ENCODE measurements at places on chromosomes 6 and 20. TPM values are rescaled to one million over a fixed set of nuclear protein-coding genes. Genes with fewer than 3 reads are reported as not detected.

Gene SAMD5
- not detected for polyA plus RNA-seq

GRCh38 chr20:35517125-35517524 lies 12.3 kb downstream of the C20orf173 start:
- no peak for DNase-seq
- no peaks in the 10 kb centered on the region for H3K4me1 ChIP-seq
- H3K27me3 ChIP-seq = no peaks in the 10 kb centered on the region
- no peaks in the 10 kb centered on the region for H3K36me3 ChIP-seq
- no peak overlapping the region for H3K4me3 ChIP-seq
- no peak overlapping the region for H3K27ac ChIP-seq

Gene IL17F
- polyA plus RNA-seq = 0.21 TPM

Gene MUC22
- not detected for polyA plus RNA-seq

GRCh38 chr20:401682-402495 lies 6.2 kb upstream of the RBCK1 start:
- no peak overlapping the region for H3K4me3 ChIP-seq
- no peaks in the 10 kb centered on the region for H3K27me3 ChIP-seq
- peaks cover 18% of the 10 kb centered on the region for H3K4me1 ChIP-seq
- H3K27ac ChIP-seq = no peak overlapping the region
- peaks cover 14% of the 10 kb centered on the region for H3K36me3 ChIP-seq

- no peaks in the 10 kb centered on the region for H3K27me3 ChIP-seq
- DNase-seq = no peak
- H3K36me3 ChIP-seq = no peaks in the 10 kb centered on the region
Observed at GRCh38 chr20:7199861-7200260, 432.4 kb downstream of the BMP2 start.

DNA sequence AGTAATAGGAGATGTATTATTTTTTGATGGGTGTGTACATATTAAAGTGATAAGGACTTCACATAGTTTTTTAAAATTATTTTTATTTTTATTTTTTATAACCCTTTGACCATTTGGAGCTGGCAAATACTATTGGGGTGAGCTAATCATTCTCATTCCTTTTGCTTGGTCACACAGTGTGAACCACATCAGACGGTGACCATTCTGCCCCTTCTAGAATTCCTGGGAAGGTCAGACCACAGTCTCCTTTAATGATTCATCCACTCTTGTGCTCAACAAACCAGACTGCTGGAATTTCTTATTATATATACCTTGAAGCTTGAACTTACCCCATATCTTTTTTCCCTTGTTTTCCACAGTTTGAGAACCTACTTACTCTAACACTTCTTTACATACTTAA lies 23.9 kb upstream of the PRL start:
- H3K27me3 ChIP-seq = no peaks in the 10 kb centered on the region
- H3K27ac ChIP-seq = no peak overlapping the region
- no peaks in the 10 kb centered on the region for H3K4me1 ChIP-seq
- no peak for DNase-seq
- no peak overlapping the region for H3K4me3 ChIP-seq

Gene ZC2HC1B
- not detected for polyA plus RNA-seq

GRCh38 chr6:159582736-159583135 lies 110.3 kb downstream of the SOD2 start:
- no peak overlapping the region for H3K27ac ChIP-seq
- no peak overlapping the region for H3K4me3 ChIP-seq
- peaks cover 14% of the 10 kb centered on the region for H3K36me3 ChIP-seq
- peaks cover 31% of the 10 kb centered on the region for H3K27me3 ChIP-seq
- no peaks in the 10 kb centered on the region for H3K4me1 ChIP-seq

DNA sequence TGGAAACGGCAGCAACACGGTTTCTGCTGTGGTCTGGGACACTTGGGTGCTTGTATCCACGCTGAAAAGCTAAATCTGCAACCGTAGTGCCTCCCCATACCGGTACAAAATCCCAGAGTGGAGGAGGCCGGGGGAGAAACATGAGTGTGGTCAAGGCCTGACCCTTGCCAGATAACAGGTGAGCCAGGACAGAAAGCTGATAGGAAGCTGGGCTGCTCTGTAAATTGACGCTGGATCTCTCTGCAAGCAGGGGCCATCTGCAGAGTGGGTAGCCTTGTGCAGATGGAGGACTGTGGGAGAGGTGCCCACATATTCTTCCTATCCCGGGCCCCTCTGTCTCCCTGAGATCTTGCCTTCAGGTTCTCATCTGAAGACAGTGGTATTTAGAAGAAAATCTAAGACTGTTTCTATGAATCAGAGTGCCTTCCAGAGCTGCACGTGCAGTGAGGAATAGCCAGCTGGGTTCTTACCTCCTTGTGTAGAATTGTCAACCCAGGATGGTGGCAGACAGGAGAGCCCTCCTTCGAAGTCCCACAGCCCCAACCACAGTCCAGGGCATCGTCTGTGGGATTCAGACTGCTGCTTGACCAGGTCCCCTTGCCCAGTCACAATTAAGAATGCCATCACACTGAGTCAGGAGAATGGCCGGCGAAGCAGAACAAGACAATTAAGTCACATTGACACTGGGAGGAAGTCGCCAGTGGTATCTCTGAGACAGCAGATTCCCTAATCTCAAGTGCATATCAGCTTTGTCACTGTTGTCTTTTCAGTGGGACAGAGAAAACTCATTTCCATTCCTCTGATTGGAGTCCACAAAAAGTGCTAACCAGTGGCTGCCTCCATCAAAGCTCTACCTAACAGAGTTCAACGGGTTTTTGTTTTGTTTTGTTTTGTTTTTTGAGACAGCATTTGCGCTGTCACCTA lies 100.0 kb upstream of the RIPOR2 start:
- H3K27me3 ChIP-seq = no peaks in the 10 kb centered on the region
- peak overlapping the region; percentile 80 for H3K27ac ChIP-seq
- H3K36me3 ChIP-seq = no peaks in the 10 kb centered on the region

DNA sequence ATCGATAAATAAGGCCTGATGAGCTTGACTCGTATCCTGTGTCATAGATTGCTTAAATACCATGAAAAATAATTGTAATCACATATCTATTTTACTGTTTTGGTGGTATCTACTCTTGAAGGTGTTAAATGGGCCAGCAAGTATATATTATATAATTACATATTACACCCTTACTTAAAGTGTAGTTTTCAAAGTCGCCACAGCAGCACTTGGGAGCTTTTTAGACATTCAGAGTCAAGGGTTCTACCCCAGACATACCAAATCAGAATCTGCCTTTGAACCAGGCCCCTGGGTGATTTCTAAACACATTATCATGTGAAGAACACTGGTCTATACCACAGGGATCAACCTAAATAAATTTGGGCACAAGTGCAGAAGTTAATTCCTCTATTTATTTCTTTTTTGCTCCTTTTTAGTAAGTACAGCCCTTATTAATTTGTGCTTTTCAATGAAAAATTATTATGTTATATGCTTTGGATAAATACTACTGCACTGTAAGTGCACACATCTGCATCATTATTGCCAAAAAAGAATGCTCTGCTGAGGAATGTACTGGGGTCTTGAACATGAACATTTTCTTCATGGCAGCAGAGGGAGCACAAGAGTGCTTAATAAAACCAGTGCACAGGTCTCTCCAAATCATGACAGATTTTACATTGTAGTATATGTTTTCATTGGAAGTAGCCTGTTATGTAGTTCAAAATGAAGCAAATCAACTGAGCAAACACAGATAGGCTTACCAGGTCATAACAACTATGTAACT lies 3.1 kb upstream of the ATXN1 start:
- no peaks in the 10 kb centered on the region for H3K36me3 ChIP-seq
- DNase-seq = peak; percentile 21
- H3K27me3 ChIP-seq = no peaks in the 10 kb centered on the region
- H3K4me3 ChIP-seq = no peak overlapping the region
- peaks cover 40% of the 10 kb centered on the region for H3K4me1 ChIP-seq

Gene RFX6
- polyA plus RNA-seq = not detected

GRCh38 chr6:84425971-84426705 lies 198.7 kb upstream of the CEP162 start:
- H3K4me3 ChIP-seq = no peak overlapping the region
- H3K36me3 ChIP-seq = no peaks in the 10 kb centered on the region
- DNase-seq = no peak
- H3K4me1 ChIP-seq = no peaks in the 10 kb centered on the region
- H3K27me3 ChIP-seq = peaks cover 8% of the 10 kb centered on the region
- H3K27ac ChIP-seq = no peak overlapping the region

- H3K27ac ChIP-seq = no peak overlapping the region
- no peak for DNase-seq
- H3K4me3 ChIP-seq = no peak overlapping the region
- no peaks in the 10 kb centered on the region for H3K36me3 ChIP-seq
- H3K27me3 ChIP-seq = no peaks in the 10 kb centered on the region
Observed at GRCh38 chr6:31940256-31940664, 5.6 kb upstream of the CFB start.
